ENCODE measurements at places on chromosomes 12 and 14.

GRCh38 chr12:108060903-108061302, 68.2 kb upstream of the WSCD2 start:
- H3K27me3 ChIP-seq = no peaks in the 10 kb centered on the region
- DNase-seq = no peak
- no peaks in the 10 kb centered on the region for H3K36me3 ChIP-seq
- no peaks in the 10 kb centered on the region for H3K4me1 ChIP-seq

DNA sequence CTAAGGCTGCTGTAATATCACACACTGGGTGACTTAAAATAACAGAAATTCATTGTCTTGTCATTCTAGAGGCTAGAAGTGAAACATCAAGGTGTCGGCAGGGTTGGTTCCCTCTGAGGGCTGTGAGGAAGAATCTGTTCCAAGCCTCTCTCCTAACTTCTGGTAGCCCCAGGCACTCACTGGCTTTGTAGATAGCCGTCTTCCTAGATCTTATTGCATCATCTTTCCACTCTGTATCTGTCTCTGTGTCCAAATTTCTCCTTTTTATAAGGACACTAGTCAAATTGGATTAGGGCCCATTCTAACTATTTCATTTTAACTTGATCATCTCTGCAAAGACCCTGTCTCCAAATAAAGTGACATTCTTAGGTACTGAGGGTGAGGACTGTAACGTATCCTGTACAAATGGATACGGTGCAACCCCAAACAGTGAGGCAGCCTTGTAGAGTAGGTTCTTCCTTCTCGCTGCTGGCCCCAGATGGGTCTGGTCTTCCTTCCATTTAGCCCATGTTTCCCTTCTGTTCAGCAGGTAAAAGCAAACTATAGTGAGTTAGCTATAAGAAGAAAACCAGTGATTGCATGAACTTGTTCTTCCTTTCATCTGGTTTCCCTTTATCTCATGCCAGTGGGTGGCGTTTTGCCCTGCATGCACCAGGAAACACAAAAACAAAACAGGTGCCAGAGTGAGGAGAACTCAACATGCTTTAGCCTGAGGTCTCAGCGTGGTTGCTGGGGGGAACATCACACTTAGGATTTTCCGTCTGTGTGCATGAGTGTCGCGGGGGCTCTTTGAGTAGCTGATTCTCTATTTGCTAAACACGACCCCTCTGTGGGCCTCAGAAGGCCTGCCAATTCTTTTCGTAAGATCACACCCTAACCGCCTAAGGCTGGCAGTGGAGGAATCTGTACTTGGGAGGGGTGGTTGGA, 19.5 kb downstream of the TTC9 start:
- H3K4me3 ChIP-seq = no peak overlapping the region
- H3K36me3 ChIP-seq = no peaks in the 10 kb centered on the region
- H3K27ac ChIP-seq = no peak overlapping the region
- H3K27me3 ChIP-seq = peaks cover 15% of the 10 kb centered on the region
- no peak for DNase-seq

DNA sequence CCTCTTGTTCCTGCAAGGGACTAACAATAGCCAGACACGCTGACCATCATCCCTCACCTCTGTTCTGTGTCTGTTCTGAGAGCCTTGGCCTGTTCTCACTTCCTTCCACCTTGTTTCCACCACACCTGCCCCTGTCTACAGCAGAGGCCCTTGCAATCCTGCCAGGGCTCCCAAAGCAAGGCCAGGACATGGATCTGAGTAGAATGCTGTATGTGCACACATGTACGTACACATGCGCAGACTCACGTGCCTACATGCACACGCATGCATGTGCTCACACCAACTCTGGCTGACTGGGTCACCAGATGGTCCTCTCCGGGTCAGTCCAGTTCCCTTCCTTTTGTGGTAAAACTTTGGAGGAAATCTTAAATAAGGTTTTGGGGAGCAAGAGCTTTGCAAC, 133.0 kb upstream of the C14orf180 start:
- no peak overlapping the region for H3K27ac ChIP-seq
- no peaks in the 10 kb centered on the region for H3K27me3 ChIP-seq
- H3K4me1 ChIP-seq = no peaks in the 10 kb centered on the region
- H3K36me3 ChIP-seq = no peaks in the 10 kb centered on the region

DNA sequence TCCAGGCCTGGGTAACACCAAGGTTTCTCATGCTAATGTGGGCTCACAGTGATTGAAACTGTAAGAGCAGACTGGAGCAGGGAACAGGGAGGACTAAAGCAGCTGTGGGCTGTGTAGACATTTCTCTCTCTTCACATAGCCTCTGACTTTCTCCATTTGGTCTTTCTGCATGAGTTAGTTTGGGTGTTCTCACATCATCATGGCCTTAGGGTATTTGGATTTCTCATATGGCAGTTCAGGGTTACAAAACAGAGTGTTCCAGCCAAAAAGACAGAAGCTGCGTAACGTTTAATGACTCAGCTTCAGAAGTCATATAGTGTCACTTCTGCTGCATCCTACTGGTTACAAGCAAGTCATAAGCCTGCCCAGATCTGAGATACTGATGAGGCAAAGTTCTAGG, 52.0 kb upstream of the OSBPL8 start:
- no peak overlapping the region for H3K4me3 ChIP-seq
- no peak overlapping the region for H3K27ac ChIP-seq

GRCh38 chr14:44620121-44621019, 113.3 kb upstream of the FSCB start:
- no peaks in the 10 kb centered on the region for H3K27me3 ChIP-seq
- H3K27ac ChIP-seq = no peak overlapping the region
- H3K4me3 ChIP-seq = no peak overlapping the region
- H3K4me1 ChIP-seq = no peaks in the 10 kb centered on the region
- no peak for DNase-seq
- H3K36me3 ChIP-seq = no peaks in the 10 kb centered on the region

DNA sequence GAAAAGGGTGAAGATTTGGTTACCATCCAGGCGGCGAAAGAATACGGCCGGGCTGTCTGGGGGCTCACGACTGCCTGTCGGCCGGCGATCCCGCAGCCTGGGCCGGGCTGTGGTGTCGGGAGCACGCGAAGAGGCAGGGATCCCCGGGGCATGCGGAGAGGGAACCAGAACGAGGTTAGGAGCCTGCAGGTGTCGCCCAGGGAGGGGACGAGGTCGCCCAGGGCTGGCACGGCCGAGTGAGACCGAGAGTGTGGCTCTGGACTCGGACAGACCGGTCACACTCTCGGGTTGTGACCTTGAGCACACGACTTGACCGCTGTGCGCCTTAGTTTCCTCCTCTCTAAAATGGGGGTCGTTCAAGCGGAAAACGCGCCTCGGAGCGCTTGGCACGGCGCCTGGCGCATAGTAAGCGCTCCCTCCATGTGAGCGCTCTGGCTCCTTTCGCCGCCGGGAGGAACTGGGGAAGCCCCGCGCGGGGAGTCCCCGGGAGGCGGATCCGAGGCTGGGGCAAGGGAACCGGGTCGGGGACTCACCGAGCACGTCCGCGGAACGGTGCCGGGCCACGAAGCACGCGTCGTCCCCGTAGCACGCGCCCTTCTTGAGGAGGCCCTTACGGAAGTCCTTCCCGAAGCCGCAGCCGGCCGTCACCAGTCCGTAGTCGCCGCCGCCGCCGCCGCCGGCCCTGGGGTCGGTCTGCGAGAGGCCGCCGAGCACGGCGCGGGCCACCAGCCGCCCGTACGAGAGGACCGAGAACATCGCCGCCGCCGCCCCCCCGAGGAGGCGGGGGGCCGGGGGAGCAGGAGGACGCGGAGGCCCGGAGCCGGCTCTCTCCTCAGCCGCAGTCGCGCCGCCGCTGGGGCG, 612 bp downstream of the PPTC7 start:
- H3K27ac ChIP-seq = peak overlapping the region; percentile 36
- peak overlapping the region; percentile 85 for H3K4me3 ChIP-seq
- no peaks in the 10 kb centered on the region for H3K27me3 ChIP-seq
- peak; percentile 33 for DNase-seq
- peaks cover 15% of the 10 kb centered on the region for H3K4me1 ChIP-seq
- no peaks in the 10 kb centered on the region for H3K36me3 ChIP-seq

All from IMR-90 (cell line).